ENCODE measurements at places on chromosomes 5 and 9.

DNA sequence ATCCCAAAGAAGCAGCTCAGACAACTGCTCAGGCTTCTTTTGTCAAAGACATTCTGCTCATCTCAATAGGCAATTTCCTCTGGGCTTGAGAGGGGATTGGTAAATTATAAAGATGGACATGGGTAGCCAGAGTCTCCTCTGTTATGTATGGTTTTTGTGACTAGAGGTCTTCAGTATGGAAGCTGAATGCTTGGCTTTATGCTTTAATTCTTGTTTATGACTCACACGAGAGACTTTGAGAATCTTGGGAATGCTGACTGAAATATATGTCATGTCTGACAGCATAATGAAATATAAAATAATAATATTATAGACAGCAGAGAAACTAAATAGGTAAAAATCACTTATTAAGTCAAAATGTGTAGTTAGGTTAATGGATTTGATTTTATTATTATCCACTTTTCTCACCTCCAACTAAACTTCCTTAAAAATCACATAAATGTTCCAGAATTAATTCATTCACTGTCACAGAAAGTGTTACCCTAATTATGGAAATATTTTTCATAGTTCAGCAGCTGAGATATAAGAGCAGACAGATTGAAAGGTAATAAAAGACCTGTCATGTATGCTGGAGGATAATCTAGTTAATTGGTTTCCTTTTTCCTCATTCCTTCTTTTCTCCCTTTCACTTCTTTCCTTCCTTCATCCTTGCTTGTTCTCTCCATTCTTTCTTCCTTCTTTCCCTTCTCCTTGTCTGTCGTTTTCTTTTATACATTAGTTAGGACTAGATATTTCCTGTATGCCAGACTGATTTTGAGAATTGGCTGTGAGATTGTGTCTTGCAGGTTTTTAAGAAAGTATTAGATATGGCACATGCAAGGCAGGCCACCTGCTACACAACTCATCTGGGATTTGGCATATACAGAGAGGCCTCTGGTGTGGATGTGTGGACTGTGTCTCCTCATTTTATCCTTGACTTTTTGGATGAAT, 1866.1 kb upstream of the NUDT12 start:
- DNase-seq: no peak

- DNase-seq: no peak
Measured at GRCh38 chr9:18138656-18139055, 335.3 kb upstream of the ADAMTSL1 start.

DNA sequence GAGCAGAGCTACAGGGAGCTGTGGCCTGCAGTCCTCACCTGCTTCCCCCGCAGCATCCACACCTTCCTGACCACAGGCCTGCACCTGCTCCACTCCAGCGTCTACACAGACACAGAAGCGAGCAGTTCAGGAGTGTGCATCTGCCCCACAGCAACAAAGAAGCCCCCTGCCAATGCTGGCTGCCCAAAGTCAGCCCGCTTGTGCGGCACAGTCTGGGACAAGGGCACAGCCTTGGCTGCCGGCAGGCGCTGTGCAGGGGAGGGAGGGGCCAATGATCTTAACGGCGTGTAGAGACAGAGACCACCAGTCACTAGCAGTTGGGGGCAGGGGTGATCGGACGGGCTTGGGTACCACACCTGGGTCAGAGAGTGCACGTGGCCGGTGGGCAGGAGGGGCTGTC, 6.6 kb downstream of the BRD9 start:
- DNase-seq: no peak

GRCh38 chr5:113283558-113283957, 151.2 kb downstream of the TSSK1B start:
- DNase-seq: no peak

DNA sequence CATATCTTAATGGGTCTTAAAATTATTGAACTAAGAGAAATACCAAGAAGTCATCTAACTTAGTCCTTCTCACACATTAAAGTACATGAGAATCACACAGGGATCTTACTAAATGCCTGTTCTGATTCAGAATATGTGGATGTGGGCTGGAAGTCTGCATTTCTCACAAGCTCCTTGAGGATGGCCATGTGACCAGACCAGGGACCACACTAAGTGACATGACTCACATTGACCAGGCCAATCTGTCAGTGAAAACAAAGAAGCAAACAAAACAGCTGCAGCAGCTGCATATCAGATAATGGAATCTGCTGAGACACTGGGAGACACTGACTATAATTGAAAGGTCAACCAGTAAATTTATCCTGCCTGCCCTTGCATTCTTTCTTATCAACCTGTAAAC, 110.5 kb downstream of the ADAMTS12 start:
- no peak for DNase-seq
